ENCODE measurements at places on chromosomes 4 and X.

- H3K27ac ChIP-seq, result no peak overlapping the region
- H3K27me3 ChIP-seq, result no peaks in the 10 kb centered on the region
- DNase-seq, result no peak
- no peak overlapping the region for H3K4me3 ChIP-seq
These were observed 29.4 kb downstream of the ARAP2 start for GRCh38 chr4:36214735-36215485.

GRCh38 chrX:84876876-84877275 is 126.8 kb upstream of the APOOL start:
- H3K36me3 ChIP-seq, result no peaks in the 10 kb centered on the region
- no peak overlapping the region for H3K4me3 ChIP-seq
- no peaks in the 10 kb centered on the region for H3K27me3 ChIP-seq
- H3K27ac ChIP-seq, result no peak overlapping the region
- DNase-seq, result no peak
- no peaks in the 10 kb centered on the region for H3K4me1 ChIP-seq

GRCh38 chr4:145289403-145290076 is 109.2 kb upstream of the OTUD4 start:
- H3K4me1 ChIP-seq, result peaks cover 19% of the 10 kb centered on the region
- no peak overlapping the region for H3K4me3 ChIP-seq
- H3K27ac ChIP-seq, result no peak overlapping the region
- DNase-seq, result no peak
- H3K27me3 ChIP-seq, result no peaks in the 10 kb centered on the region
- no peaks in the 10 kb centered on the region for H3K36me3 ChIP-seq

DNA sequence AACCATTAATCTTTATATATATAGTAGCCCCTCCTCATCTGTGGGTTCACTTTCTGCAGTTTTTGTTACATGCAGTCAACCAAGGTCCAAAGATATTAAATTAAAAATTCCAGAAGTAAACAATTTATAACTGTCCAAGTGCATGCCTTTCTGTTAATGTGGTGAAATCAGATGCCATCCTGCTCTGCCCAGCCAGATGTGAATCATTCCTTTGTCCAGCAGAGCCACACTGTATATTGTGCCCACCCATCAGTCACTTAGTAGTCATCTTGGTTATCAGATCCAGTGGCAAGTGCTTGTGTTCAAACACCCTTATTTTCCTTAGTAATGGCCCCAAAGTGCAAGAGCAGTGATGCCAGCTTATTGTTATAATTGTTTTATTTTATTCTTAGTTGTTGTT is 17.2 kb upstream of the PRDM5 start:
- H3K4me1 ChIP-seq, result no peaks in the 10 kb centered on the region
- no peaks in the 10 kb centered on the region for H3K27me3 ChIP-seq
- no peaks in the 10 kb centered on the region for H3K36me3 ChIP-seq
- H3K27ac ChIP-seq, result no peak overlapping the region
- no peak for DNase-seq
- no peak overlapping the region for H3K4me3 ChIP-seq

DNA sequence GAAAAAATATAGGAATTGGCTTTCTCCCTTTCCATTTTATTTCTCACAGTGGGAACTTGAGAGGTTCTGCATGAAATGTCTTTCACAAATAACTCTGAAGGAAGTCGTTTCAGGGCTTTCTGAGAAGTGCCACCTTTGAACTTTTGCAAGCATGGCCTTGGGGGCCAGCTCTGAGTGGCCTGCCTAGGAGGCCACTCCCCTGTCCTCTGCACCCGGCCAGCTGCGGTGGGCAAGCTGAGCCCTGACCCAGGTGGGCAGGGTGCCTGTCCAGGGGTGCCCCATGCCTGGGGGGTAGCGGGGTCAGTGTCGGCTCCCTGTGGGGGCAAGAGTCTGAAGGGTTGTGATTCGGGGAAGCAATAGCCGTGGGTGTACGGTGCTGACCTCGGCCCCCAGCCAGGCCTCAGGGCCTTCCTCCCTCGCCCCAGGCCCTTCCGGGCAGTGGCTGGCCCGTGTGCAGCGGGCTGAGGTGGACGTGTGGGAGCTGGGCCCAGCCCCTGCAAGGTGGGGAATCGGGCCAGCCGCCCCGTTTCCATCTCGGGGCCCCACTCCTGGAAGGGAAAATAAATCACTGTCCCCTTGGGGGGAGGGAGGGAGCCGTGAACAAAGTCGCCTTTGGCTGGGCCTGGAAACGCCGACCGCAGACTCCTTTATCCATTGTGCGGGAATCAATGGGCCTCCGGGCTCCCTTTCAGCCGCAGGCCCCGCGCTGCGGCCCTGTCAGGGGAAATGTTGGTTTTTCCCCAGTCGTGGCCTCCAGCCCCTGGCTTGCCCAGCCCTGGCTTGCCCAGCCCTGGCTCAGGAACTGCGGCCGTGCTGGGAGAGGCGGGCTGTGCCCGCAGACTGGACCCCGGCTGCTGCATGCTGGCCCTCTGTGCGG is 3.1 kb downstream of the FGFRL1 start:
- no peak overlapping the region for H3K4me3 ChIP-seq
- H3K36me3 ChIP-seq, result no peaks in the 10 kb centered on the region
- H3K27me3 ChIP-seq, result no peaks in the 10 kb centered on the region
- DNase-seq, result no peak
- H3K27ac ChIP-seq, result no peak overlapping the region

DNA sequence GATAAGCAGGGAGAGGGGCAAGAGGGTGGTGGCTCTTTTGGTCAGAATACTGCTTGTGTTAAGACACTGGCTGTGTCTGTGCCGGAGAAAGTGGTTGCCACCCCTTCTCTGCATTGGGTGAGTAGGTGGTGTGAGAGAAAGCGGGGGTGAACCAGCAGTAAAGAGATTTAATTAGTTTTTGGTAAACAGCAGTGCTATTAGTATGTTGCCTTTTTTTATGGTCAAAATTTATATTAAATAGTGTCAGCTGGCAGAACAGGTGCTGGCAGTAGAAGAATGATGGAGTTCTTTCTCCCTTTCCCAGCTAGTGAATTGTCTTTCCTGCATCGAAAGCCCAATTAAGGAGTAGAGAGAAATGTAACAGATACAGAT is 181.6 kb downstream of the LARP7 start:
- no peaks in the 10 kb centered on the region for H3K4me1 ChIP-seq
- H3K4me3 ChIP-seq, result no peak overlapping the region

DNA sequence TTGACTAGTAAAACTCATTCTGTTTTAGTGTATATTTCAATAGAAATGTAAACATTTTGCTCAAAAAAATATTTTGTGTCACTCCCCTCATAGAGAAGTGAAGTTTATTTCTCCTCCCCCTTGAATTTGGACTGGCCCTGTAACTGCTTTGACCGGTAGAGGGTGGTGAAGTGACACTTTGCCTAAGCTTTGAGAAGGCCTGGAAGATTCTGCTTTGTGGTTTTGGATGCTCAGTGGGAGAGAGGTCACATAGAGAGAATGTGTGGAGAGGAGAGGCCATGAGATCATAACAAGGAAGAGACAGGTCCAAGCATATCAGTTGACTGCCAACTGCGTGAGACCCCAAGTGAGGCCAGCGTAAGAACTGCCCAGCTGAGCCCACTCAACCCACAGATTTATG is 19.1 kb upstream of the ARX start:
- H3K36me3 ChIP-seq, result no peaks in the 10 kb centered on the region
- no peak for DNase-seq
- no peak overlapping the region for H3K4me3 ChIP-seq
- no peaks in the 10 kb centered on the region for H3K4me1 ChIP-seq
- no peak overlapping the region for H3K27ac ChIP-seq

DNA sequence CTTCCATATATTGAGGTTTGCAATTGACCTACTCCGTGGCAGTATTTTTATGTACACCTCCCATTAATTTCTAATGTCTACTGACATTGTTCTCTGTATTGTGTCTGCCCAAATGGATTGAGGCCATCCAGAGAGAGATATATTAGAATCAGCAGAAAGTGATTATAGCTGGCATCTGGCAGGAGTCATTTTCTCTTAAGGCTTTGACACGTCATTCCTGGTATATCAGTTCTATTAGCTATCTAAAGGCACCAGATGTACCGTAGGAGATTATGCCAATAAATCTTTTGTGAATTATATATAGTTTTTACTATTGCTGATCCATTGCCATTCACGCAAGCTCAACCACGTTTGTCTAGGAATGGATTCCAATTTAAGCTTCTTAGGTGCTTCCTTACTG is 1026.4 kb upstream of the IGFBP7 start:
- H3K27ac ChIP-seq, result no peak overlapping the region

DNA sequence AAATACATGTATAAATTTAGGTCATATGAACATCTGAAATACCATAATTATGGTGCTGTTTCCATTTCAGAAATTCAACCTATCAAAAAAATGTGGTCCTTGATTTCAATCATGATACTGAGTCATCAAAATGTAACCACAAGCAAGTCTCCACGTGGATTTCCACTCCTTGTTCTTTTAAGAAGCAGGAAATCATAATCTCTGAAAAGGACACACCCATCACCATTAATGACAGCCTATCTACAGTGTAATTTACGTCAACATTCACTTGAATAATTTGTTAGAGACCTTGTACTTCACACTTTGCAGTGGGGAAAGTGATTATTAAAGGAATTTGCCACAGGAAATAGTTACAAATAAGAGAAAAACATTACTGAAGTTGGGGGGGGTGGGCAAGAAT is 17.7 kb upstream of the SLC7A11 start:
- no peaks in the 10 kb centered on the region for H3K27me3 ChIP-seq
- peaks cover 11% of the 10 kb centered on the region for H3K4me1 ChIP-seq
- H3K4me3 ChIP-seq, result no peak overlapping the region
- H3K27ac ChIP-seq, result no peak overlapping the region

GRCh38 chr4:167602157-167602556 is 367.9 kb upstream of the SPOCK3 start:
- H3K4me1 ChIP-seq, result no peaks in the 10 kb centered on the region
- no peaks in the 10 kb centered on the region for H3K36me3 ChIP-seq
- H3K27ac ChIP-seq, result no peak overlapping the region
- no peak overlapping the region for H3K4me3 ChIP-seq

GRCh38 chrX:155896512-155896911 is 15.4 kb downstream of the VAMP7 start:
- no peak overlapping the region for H3K4me3 ChIP-seq
- DNase-seq, result no peak
- no peak overlapping the region for H3K27ac ChIP-seq
- no peaks in the 10 kb centered on the region for H3K27me3 ChIP-seq
- peaks cover 2% of the 10 kb centered on the region for H3K36me3 ChIP-seq

All from endothelial cell of umbilical vein (primary cell).